Activated CD4-positive, alpha-beta T cell treated with anti-CD3 and anti-CD28 coated beads, Interleukin-2, amount 50 U/mL, for 1 hour (primary cell): ENCODE measurements at places on chromosomes 3 and 15.

- no peak for DNase-seq
Measured at GRCh38 chr3:11844891-11845290, 1.8 kb downstream of the TAMM41 start.

DNA sequence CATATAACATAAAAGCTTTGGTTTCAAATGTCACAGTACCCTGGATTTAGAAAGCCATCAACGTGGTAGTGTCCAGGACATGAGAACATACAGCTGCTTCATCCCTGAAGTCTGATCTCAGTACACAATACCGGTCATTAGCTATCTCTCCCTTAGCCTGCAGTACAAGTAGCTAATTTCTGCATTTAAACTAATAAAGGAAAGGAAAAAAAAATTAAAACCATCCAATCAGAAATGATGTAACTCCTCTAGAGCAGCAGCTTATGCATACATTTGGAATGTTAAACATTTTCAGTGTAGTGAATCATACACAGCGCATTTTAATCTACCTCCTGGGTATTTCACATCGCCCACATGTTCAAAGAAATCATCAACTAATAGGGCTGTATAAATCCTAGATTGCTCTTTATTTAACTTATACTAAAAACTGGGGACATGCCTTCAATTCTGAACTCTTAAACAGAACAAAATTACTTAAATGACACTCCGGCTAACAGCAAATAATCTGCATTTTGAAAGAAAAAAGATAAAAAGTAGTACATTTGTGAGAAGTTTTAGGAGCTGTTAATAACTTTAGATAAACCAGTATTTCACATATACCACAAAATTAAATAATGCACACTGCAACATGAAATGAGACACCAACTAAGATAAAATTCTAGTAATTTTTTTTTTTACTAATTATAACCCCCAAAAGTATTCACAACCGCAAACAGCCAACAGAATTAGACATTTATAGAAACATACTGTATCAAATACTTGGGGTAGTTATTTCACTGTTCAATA is 3.7 kb downstream of the IGF2BP2 start:
- DNase-seq, result no peak

GRCh38 chr15:34753236-34753894 is 1.4 kb downstream of the GJD2 start:
- no peak for DNase-seq

- no peak for DNase-seq
Measured at GRCh38 chr3:134126153-134126552, 96.4 kb upstream of the SLCO2A1 start.

DNA sequence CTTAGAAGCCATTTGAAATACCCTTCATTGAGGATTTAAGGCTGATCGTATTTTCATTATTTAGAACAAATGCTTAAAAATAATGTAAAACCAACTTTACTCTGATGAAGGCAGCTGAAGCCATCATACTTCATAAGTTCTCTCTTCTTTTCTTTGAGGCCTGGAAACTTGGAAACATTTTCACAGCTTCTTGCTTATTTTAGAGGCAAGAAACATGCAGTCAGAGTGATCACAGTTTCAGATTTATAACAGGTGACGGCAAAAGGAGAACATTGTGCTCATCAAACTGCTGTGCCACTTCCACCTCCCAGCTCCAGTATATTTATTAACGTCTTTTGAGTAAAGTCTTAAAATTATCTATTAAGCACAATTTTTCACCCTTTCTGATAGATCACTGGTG is 376.1 kb downstream of the PTPRG start:
- DNase-seq, result no peak

- no peak for DNase-seq
Measured at GRCh38 chr3:195253923-195254432, 17.0 kb downstream of the XXYLT1 start.

DNA sequence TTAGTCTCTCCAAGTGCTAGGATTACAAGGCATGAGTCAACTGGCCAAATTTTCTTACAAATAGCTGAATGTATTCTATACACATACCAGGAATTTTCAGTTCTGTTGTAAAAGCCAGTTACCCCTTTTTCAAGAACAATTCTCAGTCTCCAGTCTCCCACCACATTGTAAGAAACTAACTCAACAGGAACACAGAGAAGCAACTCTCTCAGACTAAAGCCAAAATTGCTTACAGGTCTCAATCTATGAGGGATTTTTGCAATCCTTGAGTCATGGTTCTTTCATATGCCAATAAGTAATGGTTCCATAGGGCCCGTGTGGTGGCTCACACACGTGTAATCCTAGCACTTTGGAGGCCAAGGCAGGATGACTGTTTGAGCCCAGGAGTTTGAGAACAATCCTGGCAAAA is 8.5 kb downstream of the IP6K2 start:
- DNase-seq, result no peak

DNA sequence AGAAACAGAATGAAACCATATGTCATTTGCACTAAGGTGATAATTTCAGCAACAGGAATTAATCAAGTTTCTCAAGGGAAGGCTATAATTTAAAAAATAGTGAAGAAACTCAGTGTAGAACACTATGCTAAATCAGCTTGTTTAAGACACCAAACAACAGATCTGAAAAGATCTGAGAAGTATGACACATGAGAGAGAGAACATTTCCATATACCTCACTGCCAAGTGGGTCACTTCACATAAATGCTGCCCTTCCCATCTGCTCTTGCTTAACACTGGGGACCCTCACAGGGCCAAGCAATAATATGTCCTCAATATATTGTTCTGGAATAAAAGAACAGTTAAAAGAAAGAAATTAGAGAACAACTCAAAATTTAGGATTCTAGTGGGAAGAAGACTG is 45.6 kb upstream of the CHMP2B start:
- DNase-seq, result no peak

DNA sequence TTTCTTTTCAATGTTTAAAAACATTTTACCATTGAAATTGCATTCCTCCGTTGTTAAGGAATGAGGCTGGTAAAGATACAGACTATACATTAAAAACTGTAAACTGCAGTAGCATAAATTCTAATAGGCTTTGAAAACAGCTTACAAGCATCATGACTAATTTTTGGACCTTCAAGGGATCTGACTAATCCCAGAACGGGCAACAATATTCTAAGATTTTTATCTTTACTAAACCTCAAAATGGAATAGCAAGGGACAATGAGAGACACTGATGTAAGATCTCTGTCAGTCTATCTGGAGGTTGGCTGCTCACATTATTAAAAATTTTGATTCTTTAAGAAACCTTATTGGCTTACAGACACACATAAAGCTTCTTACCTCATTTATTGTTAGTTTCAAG is 74.7 kb downstream of the BTD start:
- DNase-seq, result no peak

GRCh38 chr15:59444980-59445545 is 7.1 kb downstream of the FAM81A start:
- DNase-seq, result no peak

- no peak for DNase-seq
Measured at GRCh38 chr15:100920516-100921135, 1.5 kb downstream of the LRRK1 start.

DNA sequence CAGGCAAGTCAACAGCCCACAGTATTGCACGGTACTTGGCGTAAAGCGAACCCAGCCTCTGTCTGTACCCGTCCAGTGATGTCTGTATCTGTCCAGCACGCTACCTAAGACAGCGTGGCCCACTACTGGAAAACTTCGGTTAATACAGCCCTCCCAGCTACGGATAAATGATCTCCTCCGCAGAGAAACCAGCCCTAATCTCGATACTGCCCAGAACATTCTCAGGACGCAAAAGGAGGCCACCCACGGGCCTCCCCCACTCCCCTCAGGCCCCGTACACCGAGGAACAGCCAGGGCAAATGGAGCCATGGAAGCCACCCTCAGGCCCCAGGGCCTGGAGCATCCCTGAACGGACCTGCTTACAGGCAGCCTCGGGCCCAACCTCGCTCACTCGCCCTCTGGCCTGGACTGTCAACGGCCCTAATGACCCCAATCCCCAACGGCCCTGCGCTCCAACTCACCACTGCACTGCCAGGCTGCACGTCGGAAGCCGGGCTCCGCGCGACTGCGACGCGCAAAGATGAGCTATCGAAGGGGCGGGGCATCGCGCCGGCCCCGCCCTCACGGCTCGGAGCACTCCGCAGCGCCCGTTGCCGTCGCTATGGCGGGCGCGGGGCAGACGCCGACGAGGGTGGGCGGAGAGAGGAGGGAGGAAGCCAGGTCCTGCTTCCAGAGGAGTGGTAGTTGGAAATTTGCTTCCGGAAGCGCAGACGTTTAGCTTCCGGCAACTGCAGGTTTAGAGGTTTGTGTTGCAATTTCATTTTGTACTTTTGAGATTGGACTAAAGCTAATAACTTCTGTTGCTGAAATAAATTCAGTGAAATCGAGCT is at the start of gene SKIC8:
Gene SKIC8, minus strand, starts transcription at position 509 of the 830 bp plus-strand sequence. CDS start 3,923 bp downstream, outside the sequence.
- DNase-seq, result peak; percentile 86
